ENCODE measurements at places on chromosomes 6 and 20.

GRCh38 chr6:42190554-42191183 is 4.1 kb downstream of the GUCA1B start:
- DNase-seq: no peak

GRCh38 chr20:45892049-45892825 is 1.1 kb downstream of the CTSA start:
- DNase-seq: no peak

DNA sequence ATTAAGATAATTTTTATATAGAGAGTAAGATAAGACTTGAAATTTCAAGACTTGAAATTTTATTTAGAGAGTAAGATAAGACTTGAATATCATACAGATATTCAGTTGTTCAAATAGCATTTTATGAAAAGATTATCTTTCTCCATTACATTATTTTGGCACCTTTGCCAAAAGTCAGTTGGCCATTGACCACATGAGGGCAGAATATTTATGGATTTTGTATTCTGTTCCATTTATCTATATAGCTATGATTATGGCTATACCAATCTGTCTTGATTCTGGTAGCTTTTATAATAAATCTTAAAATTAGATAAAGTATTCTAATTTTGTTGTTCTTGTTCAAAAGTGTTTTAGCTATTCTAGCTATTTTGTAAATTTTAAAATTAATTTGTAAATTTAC is 537.9 kb upstream of the GJE1 start:
- no peak for DNase-seq

- DNase-seq: no peak
These were observed 207.4 kb upstream of the ZNF217 start for GRCh38 chr20:53800883-53801604.

DNA sequence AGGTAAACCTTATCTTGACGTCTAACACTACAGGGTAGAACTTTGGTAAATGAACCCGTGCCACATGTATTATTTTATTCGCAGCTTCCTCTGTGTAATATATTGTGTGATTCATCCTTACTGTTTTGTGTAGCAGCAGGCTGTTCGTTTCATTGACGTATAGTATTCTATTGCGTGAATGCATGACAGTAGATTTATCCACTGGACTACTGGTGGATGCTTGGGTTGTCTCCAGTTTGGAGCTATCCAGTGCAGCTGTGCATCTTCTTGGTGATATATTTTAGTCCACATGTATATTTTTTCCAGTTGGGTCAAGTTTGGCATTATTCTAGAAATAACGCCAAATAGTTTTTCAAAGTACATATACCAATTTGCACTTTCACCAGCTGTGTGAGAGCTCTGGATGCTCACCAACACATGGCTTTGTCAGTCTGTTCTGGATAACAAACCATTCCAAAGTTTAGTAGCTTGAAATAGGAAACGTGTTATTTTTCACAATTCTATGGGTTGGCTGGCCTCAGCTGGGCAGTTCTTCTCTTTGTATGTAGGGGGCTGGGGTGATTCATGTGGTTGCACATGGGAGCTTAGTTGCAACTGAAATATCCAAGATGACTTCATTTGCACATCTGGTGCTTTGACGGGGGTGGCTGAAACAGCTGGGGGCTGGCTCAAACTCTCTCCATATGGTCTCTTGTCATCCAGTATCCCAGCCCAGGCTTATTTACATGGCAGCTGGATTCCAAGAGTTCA is 9.3 kb downstream of the ECT2L start:
- no peak for DNase-seq

DNA sequence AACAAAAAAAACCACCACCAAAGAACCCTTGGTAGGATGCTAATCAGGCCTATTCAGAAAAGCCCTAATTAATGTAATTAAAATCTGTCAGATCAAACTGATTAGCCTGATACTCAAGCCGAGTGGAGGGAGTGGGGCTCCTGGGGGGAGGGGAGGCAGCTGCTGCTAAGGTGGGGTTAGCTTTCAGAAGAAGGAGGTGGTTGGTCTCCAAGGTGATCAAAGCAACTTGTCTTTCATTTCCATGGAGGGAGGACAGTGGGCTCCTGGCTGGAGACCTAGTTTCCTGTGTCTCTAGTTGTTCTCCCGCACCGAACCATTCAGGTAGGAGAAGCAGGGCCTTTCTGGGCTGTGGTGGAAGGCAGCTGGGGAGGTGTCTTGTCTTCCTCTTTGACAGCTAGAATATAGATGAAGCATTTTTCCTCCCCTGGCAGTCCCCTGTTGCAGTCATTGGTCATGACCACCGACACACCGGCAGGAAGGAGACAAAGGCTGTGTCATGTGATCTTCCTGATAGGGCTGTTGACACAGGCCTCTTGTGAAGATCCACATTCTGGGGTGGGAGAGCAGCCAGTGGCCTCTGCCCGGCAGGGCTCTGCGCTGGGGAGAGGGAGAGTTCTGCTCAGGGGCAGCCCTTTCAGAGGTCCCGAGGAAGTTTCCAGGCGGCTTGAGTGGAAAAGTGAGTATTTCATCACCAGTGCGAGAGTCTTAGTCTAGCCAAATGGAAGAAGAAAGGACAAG is 39.9 kb upstream of the PRDM1 start:
- no peak for DNase-seq

DNA sequence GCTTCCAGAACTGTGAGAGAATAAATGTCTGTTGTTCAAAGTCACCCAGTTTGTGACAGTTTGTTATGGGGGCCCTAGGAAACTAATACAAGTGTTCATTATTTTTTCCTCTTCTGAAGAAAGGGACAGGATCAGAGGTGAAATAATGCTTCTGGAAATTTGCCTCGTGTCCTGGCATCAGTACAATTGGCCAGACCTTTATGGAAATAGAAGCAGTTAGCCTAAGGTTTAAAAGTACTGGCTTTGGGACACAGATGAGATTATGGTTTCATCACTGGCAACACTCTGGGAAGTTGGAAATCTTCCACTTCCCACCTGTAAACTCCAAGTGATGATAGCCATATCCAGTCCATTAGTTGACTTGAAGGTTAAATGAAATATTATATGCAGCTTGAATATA is 88.7 kb downstream of the PLCB1 start:
- DNase-seq: no peak

GRCh38 chr6:149942461-149942829 is 631 bp downstream of the ULBP2 start:
- DNase-seq: no peak

GRCh38 chr20:9838035-9838377 is 870 bp downstream of the PAK5 start:
- no peak for DNase-seq

- DNase-seq: no peak
These were observed 107.7 kb downstream of the CD109 start for GRCh38 chr6:73803562-73804241.

Data from stimulated activated CD8-positive, alpha-beta memory T cell treated with anti-CD3 and anti-CD28 coated beads, Interleukin-15, amount 100 ng/mL, for 4 hours (primary cell).